ENCODE measurements at places on chromosomes 12 and 14.
A peak's percentile ranks its signal among the peaks of the same experiment; 100 is the strongest.

GRCh38 chr12:18643681-18644080 lies 94.1 kb downstream of the PLCZ1 start:
- DNase-seq = no peak

DNA sequence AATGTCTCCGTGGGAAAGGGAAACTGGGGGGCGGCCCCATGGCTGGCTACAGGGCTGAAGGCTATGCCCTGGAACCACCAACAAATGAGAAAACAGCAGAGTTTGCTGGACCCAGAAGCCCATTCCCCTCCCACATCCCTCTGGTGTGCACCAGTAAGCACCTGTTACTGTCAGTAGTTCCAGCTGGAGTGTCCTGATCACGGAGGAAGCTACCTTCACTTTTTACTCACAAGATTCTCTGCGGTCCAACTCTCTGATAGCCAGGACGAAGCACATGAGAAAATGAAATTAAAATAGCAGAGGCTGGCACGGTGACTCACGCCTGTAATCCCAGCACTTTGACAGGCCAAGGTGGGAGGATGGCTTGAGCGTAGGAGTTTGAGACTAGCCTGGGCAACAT lies 22.7 kb upstream of the MEG3 start:
- DNase-seq = no peak

DNA sequence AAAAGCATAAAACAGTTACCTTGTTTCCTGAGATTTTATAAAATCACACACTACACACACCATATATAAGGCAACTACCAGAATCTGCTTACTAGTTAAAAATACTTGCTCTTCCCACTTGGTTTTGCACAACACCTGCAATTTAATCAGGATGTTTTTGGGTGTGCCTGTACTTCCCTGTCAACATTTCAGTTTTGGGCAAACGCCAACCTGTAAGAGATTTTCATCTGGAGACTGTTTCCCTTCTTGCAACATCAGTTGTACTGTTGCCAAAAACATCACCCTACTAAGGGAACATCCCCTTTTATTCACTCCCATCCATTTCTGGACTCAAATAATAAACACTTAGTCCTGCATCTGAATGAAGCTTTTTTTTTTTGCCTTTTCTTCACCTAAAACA lies 172.3 kb downstream of the DUSP6 start:
- no peak for DNase-seq

DNA sequence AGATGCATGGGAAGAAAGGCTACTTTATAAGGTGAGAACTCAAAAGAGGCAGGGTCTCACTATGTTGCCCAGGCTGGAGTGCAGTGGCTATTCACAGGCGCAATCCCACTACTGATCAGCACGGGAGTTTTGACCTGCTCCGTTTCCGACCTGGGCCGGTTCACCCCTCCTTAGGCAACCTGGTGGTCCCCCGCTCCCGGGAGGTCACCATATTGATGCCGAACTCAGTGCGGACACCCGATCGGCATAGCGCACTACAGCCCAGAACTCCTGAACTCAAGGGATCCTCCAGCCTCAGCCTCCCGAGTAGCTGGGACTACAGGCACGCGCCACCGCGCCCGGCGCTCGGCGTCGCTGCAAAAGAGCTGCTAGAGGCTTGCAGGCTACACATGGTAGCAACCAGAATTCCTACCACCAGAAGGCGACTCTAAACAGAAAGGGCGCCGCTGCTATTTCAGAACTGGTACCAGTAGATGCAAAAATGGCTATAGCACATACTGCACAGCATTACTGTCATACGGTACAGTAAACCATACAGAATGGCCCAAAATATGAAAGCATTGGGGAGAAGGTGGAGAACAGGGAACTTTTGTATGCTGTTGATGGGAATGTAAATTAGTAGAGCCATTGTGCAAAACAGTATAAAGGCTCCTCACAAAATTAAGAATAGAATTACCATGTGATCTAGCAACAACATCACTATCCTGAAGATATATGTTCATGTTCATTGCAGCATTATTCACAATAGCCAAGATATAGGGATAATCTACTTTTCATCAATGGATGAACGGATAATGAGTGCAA lies 1.2 kb upstream of the NEMF start:
- DNase-seq = peak; percentile 78

DNA sequence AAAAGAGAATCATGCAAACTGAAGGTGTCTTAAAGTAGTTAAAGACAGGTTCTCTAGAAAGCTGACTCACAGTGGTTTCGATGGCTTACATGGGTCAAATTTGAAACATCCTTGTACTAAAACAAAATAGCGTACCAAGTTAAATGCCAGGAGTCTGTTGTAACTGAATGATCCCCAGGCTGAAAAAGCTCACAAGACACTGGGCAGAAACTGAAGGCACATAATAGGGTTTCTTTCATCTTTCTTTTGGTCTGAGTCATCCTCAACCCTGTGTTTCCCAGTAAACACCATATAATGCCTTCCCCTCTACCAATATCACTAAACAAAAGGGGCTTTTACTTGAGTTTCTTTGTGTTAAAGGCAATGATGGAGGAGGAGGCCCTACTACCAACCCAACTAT lies 12.8 kb downstream of the ZFYVE1 start:
- DNase-seq = no peak

Measured in activated T-cell treated with anti-CD3 and anti-CD28 coated beads, Interleukin-2, amount 50 U/mL, for 24 hours (primary cell).